Mesothelial cell of epicardium (in vitro differentiated cells): ENCODE measurements at places on chromosomes 11 and 22. TPM values are rescaled to one million over a fixed set of nuclear protein-coding genes. Genes with fewer than 3 reads are reported as not detected.

DNA sequence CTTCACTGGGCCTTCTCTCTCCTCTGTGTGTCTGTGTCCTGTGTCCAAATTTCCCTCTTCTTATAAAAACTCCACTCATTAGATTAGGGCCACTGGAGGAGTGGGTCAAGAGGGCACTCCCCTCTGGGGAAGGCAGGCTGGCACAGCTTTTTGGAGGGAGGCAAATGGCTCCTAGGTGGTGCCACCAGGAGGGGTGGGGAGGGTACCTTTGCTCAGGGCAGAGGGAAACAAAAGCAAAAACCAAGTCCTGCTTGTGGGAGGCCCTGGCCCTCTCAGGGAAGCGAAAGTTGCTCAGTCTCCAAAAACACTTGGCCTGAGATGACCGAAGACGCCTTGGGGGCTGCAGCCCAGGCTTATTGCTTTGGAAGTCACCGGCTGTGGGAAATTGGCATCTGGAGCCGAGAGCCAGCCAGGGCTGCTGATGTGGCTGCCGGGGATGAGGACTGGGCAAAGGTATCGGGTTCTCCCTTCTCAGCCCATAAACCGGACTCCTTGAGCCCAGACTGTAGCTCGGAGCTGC, 48.2 kb upstream of the ANO1 start:
- peaks cover 8% of the 10 kb centered on the region for H3K4me1 ChIP-seq
- no peak for DNase-seq
- no peak overlapping the region for H3K4me3 ChIP-seq
- H3K27me3 ChIP-seq, result peaks cover 13% of the 10 kb centered on the region
- H3K36me3 ChIP-seq, result no peaks in the 10 kb centered on the region
- H3K27ac ChIP-seq, result no peak overlapping the region

GRCh38 chr11:57203359-57203758, 21.6 kb downstream of the LRRC55 start:
- peaks cover 16% of the 10 kb centered on the region for H3K27me3 ChIP-seq
- H3K4me1 ChIP-seq, result peaks cover 4% of the 10 kb centered on the region
- H3K4me3 ChIP-seq, result no peak overlapping the region

The TP53AIP1 gene
- 0.45 to 0.68 TPM (median 0.47 TPM) in 3 replicates for total RNA-seq

The RBFOX2 gene
- total RNA-seq, result 209 to 212 TPM (median 210 TPM) in 3 replicates

DNA sequence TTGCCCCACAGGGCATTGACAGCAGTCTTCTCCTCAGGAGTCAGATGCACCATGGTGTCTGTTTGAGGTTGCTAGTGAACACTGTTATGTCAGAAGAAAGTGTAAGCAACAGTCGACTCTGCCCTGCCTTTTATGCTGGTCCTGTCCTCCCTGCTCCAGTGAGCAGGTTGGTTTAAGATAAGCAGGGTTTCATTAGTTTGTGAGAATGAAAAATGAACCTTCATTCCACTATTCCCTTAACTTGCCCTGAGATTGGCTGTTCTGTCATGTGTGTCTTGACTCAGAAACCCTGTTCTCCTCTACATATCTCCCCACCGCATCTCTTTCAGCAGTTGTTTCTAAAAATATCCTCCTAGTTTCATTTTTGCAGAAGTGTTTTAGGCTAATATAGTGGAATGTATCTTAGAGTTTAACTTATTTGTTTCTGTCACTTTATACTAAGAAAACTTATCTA, at the start of gene HBD:
HBD (minus strand) TSS at position 103 of the 454 bp plus-strand sequence; CDS start at position 53, 50 bp downstream.
- no peak for DNase-seq
- H3K4me3 ChIP-seq, result no peak within 1 kb of the TSS
- no peaks in the 10 kb centered on the region for H3K36me3 ChIP-seq
- no peak within 1 kb of the TSS for H3K27ac ChIP-seq
- H3K4me1 ChIP-seq, result peaks cover 6% of the 10 kb centered on the region
- peaks cover 12% of the 10 kb centered on the region for H3K27me3 ChIP-seq

The APOA4 gene
- not detected in 3 replicates for total RNA-seq

The ANAPC15 gene
- 39.3 to 39.5 TPM (median 39.4 TPM) in 3 replicates for total RNA-seq
